ENCODE measurements at places on chromosomes 1 and 21.

GRCh38 chr1:36540056-36540455 lies 57.3 kb upstream of the CSF3R start:
- no peak for DNase-seq

- DNase-seq, result no peak
Observed at GRCh38 chr1:28135371-28136168, 40.9 kb downstream of the PTAFR start.

DNA sequence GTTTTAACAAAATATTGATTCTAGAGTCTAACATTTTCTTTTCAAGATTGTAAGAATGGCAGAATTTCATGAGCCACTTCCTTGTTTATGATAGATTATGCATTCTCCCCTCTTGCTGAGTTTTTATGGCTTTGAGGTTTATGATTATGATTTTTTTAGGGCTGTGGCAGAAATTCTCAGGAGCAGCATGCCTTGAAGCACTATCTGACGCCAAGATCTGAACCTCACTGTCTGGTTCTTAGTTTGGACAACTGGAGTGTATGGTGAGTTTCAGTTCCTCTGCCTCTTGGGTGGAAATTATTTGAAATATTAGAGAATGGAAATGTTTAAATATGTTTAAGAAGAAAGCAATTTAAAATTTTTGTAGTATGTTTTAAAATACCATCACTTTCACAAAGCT lies 10.2 kb downstream of the USP16 start:
- DNase-seq, result no peak

DNA sequence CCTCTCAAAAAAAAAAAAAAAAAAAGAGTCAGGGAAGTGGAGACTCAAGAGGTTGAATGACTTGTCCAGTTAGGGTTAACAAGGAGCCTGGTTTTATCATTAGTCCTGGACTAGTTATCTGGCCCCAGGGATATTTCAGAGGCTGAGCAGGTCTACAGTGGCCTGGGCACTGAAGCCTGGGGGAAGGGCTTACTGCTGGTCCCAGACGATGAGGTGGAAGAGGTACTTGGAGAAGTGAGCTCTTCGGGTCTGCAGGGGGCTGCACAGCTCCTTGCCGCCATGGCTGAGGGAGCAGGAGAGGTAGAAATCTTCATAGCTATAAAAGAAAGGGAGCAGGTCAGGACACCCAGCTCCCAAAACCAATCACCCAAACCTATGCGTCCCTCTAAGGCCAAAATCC lies 40.1 kb downstream of the PIK3C2B start:
- no peak for DNase-seq
